GM23248 (cell line): ENCODE measurements at places on chromosomes 11 and 22. TPM values are rescaled to one million over a fixed set of nuclear protein-coding genes. Genes with fewer than 3 reads are reported as not detected.

PTPRJ gene
- 9.5 and 10.0 TPM in 2 replicates for total RNA-seq

- no peak for DNase-seq
Observed at GRCh38 chr22:33879796-33880195, 40.5 kb downstream of the LARGE1 start.

- no peak for DNase-seq
Observed at GRCh38 chr11:78400116-78400515, 17.5 kb downstream of the GAB2 start.

ANO5 gene
- total RNA-seq, result not detected in 2 replicates

DNA sequence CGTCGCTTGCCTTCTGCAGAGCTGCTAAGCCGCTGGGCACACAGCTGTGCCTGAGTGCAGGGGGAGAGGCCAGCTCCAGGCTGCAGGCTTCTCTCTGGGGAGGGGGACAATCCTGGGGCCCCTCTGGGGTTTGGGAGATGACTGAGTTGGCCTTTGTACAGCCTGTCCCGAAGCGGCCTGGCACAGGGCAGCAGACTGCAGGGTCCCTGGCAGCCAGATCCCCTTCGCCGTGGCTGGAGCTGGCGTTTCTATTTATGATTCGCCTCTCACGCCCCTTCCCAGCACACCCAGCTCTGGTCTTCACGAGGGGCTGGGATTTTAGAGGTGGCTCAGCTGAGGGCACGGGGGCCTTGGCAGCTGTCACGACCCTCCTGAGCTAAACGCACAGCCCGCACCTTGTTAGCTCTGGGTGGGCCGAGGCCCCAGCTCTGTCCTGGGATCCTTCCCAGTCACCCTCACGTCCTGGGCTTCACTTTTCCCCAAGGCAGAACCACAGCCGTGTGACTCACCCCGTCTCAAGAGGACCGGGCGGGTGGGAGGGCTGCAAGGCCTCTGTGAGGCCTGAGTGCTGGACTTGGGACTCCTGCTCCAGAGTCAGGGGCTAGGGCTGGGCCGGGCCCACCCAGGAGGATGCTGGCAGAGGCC, 18.4 kb downstream of the OSBPL5 start:
- peak; percentile 93 for DNase-seq

DCDC1 gene
- total RNA-seq, result not detected in 2 replicates

DNA sequence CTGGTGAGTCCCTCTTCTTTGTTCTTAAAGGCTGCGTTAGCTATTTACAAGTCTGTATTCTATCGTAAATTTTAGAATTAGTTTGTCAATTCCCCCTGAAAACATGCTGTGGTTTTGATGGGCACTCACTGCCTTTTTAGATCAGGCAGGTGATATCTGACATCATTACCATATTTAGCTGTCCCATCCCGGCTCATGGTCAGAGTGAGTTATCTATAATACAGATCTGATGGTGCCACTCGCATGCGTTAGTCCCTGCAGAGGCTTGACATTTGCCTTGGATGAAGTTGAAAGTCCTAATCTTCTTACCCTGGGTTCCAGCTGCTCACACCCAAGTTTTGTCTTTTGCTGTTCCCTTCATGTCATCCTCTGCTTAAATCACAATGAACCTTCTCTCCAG, 150.5 kb upstream of the NARS2 start:
- no peak for DNase-seq

PAMR1 gene
- 141 and 151 TPM in 2 replicates for total RNA-seq

- no peak for DNase-seq
Observed at GRCh38 chr11:133919330-133920108, 37.2 kb downstream of the IGSF9B start.

MAP4K2 gene
- total RNA-seq, result 18.2 and 19.7 TPM in 2 replicates

EHF gene
- total RNA-seq, result not detected in 2 replicates

DNA sequence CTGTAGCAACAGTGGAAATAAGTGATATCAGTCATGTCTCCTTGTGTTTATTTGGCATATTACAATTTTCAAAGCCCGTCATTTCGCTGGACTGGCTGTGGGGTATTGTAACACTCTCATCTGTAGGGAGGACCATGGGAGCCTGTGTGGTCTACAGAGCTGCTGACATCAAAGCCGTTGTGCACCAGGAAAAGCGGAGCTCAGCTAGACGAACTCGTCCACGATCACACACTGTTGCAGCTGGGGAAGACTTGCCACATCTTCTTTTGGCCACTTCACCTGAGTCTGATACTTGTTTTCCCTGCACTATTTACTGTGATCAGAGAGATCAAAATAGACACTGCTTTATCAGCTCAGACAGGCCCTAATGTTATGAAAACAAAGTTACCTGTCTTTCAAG, 741.3 kb downstream of the OPCML start:
- no peak for DNase-seq

GRCh38 chr22:17866621-17867020, 92.4 kb upstream of the BID start:
- DNase-seq, result no peak

KLHL35 gene
- 10.5 and 13.0 TPM in 2 replicates for total RNA-seq

DNA sequence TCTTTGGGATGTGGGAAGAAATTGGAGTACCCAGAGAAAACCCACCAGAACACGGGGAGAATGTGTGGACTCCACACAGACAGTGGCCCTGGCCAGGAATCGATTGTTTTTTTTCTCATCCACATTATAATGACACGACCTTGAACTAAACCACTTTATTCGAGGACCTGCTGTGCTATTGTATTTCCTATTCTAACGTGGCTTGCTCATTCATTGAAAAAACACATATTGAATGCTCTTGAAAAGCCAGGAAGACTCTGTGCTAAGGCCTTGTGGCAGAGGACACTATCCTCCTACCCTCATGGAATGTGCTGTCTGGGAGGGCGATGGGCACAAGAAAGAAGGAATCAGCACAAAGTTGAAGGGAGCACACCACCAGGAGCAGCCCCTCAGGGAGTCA, 9.1 kb upstream of the SREBF2 start:
- no peak for DNase-seq

DNA sequence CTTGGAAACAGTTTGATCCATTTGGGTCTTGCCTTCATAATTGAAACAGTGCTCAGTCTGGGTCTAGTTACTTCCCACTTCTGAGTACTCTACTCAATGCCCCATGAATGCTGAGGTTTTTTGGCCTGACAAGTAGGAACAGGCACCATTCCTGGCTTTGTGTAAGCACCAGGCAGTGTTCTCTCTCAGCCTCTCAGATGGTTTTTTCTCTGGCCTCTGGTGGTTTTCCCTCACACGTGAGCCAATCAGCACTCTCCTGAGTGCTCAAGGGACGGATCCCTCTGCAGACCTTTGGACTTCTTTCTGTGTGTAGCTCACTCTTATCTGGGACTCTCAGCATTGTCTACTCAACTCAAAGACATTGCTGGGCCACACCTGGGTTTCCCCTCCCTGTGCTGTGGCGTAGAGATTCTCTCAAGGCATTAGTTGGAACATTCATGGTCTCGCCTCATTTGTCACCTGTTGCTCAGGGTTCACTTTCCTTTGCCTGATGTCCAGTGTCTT, 21.3 kb downstream of the SIK2 start:
- DNase-seq, result no peak

- DNase-seq, result no peak
Observed at GRCh38 chr22:26382782-26383181, 46.3 kb upstream of the ASPHD2 start.

- DNase-seq, result no peak
Observed at GRCh38 chr11:60952742-60953170, 780 bp upstream of the SLC15A3 start.

SYCE3 gene
- not detected in 2 replicates for total RNA-seq

DBX1 gene
- total RNA-seq, result not detected in 2 replicates

NF2 gene
- total RNA-seq, result 109 and 111 TPM in 2 replicates

DNA sequence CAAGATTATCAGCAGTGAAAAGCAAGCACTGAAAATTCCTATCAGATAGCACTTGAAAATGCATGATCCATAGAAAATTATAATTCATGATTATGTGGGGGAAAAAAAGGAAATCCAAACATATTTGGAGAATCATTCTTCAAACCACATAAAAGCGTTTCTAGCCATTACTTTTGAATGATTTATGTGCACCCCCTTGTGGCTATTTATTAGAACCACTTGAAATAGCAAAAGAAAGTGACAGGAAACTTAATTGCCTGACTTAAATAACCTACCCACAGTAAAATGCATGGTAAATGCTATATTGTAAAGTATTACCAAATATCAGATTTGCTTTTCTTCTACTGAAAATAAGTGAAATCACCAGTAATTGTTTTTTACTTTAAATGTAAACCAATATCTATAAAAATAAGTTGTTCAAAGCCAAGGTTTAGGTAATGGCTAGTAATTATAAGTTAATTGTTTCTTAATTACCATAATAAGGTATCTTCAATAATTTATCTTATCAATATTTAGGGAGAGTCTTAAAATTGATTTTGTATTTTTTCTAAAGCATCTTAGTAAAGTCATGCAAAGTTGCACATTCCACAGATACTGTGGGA, 168.5 kb downstream of the ARHGAP42 start:
- DNase-seq, result peak; percentile 68

RCN1 gene
- 483 and 534 TPM in 2 replicates for total RNA-seq

GRCh38 chr22:33302049-33302545, 243.9 kb upstream of the SYN3 start:
- DNase-seq, result peak; percentile 82

UPK2 gene
- not detected in 2 replicates for total RNA-seq

NPTXR gene
- total RNA-seq, result 2.7 and 4.2 TPM in 2 replicates

OR4C16 gene
- total RNA-seq, result not detected in 2 replicates

PLET1 gene
- total RNA-seq, result not detected in 2 replicates

DNA sequence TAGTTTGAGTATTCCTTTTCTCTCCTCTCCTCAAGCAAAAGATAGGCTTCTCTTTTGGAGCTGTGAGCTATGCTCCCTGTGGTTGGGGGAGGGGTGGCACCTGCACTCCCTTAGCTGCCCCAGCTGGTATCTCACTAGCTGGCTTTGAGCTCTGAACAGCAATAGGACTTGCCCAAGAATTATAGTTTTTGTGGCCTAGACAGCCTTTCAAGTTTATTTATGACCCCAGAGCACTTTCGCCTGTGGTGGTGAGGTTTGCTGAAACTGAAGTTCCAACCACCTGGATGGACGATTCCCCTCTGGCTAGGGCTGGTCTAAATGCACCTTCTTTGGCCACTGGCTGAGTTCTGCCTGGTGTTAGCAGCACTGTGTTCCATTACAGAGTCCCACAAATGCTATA, 37.1 kb upstream of the SLC37A2 start:
- DNase-seq, result no peak

APOBEC3G gene
- 5.1 and 7.5 TPM in 2 replicates for total RNA-seq

GRCh38 chr11:11738370-11738769, 103.4 kb upstream of the USP47 start:
- no peak for DNase-seq

- DNase-seq, result no peak
Observed at GRCh38 chr22:47373648-47374272, 611.3 kb downstream of the TBC1D22A start.

DNA sequence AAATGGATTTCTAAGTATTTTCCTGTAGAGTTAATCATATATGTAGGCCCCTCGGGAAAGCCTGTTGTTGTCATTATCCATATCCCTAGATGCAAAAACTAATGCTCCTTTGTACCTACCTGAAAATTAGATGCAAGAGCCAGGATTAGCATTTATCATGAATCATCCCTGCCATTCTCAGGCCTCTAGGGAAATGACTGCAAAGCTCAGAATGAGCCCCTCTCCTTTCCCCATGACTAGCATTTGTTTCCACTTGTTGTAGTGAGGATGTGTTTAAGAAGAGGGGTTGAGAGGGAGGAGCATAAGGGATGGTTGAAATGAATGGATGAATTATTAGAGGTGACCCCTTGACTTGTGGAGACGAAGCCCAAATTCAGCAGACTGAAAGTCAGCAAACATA, 537.9 kb downstream of the NTM start:
- peak; percentile 36 for DNase-seq

- DNase-seq, result no peak
Observed at GRCh38 chr11:127055236-127055635, 54.7 kb upstream of the KIRREL3 start.

- peak; percentile 89 for DNase-seq
Observed at GRCh38 chr11:118607401-118608359, at the start of gene PHLDB1. TSS of gene PHLDB1 (plus strand) at chr11:118607615. CDS start at chr11:118613837, 6,222 bp downstream.

DNA sequence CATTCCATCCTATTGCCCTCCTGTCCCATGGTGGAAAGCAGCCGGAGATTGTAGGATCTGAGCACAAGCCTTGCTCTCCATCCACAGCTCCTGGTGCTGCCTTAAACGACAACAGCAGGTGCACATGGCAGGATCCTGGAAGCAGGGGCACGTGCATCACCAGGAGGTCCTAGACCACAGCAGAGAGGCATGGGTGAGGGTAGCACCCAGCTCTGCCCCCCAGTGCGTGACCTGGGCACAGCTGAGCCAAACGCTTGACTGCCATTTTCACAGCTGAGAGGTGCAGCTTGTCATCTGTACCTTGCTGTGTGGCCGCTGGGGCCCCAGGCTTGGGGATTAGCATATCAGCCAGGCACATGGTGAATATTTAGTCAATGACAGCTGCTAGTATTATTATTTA, 92.7 kb downstream of the NTM start:
- no peak for DNase-seq

GRCh38 chr22:27804470-27805297, 3.1 kb upstream of the MN1 start:
- peak; percentile 89 for DNase-seq

DNA sequence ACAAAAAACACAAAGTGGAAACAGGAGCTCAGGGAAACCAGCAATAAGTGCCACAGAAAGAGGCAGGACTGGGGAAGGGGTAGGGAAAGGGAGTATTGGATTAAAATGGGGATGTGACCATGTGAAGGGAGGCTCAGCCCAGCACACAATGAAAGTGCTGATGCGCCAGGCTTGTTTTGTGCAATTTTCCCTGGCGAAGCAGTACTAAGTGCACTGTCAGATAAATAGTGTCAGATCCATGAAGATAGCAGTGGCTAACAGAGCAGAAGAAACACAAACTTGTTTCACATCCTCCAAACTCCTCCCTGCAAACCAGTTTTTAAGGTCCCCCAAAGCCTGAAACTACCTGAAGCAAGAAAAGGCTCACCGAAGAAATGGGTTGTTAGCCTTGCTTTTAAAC, 50.7 kb upstream of the RAPSN start:
- DNase-seq, result no peak
